Epithelial cell of proximal tubule (primary cell): ENCODE measurements at places on chromosomes 6 and 20.

DNA sequence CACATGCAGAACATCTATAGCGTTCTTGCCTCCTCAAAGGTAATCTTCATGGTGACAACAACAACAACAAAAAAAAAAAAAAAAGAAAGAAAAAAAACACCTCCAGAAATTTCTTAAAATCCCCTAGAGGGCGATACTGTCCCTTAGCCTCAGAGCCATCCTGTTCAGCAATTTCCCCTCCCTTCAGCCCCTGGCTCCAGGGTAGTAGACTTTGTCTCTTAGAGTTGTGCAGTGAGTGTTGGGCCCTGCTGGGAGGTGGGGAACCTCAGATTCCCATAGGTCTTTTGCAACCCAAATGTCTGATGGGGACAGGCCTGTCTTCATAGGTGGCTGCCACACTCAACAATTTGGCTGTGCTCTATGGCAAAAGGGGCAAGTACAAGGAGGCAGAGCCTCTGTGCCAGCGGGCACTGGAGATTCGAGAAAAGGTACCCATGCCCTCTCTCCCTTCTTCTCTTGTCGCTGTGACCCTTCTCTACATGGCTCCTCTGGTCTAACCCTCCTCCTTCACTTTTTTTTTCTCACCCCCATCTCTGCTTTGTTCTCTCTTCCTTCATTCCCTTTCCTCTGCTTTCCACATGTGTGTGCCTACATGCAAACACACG is 6.0 kb upstream of the PTK7 start:
- no peak for DNase-seq

- no peak for DNase-seq
Observed at GRCh38 chr6:40720375-40720748, 133.2 kb upstream of the LRFN2 start.

DNA sequence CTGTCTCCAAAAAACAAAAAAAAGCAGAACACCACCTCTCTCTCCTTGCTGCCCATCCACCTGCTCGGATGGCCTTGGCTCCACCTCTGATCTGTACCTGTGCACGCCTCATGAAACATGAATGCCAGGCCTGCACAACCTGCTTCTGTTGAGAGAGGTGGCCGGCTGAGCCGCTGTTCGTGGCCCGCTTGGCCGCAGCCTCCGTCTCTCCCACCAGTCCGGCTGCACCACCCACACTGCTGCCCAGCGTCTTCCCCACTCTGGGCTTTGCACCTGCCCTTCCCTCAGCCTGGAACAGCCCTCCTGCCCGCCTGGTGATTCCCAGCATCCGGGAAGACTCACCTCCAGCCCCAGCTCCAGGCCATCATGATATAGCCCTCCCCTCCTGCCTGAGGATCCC is 12.2 kb upstream of the ZBTB46 start:
- DNase-seq: no peak

GRCh38 chr6:111626441-111626840 is 20.8 kb upstream of the TRAF3IP2 start:
- no peak for DNase-seq

DNA sequence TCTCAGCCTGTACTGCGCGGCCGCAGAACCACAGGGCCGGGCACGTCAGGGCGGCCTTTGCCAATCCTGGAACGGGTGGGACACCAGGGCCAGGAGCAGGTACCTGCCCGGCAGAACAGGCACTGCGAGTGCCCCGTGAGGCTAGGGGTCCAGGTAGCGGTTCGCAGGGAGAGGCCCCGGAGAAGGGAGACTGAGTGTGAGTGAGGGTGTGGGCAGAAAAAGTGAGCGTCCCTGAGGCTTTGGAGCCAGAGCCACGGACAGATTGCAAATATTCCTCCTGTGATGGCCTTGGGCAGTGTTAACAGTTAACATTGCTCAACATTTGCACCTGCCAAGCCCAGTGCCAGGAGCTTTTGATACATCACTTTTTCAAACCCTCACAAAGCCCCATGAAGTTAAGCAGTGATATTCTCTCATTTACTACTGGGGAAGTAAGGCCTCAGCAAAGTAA is 491 bp downstream of the GNMT start:
- no peak for DNase-seq

- DNase-seq: no peak
Observed at GRCh38 chr6:39231521-39232243, 2.4 kb upstream of the KCNK5 start.

DNA sequence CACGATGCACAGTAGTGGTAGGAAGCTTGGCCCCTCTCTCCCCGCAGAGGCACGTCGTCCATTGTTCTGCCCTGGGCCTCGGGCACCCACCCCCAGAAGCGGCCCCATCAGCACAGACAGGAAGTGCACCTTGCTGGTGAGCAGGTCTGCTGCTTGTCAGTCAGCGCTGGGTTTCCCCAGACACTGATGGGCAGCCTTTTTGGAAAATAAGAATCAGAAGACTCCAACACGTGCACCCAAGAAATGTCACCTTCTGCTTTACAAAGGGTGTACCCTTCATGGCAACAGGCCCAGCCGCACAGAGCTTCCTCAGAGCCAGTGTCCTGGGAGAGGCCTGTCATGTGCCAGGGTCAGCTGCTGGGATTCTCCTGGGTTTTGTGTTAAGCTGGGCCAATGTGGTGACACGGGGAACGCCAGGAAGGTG is 34.7 kb upstream of the IRF4 start:
- no peak for DNase-seq

GRCh38 chr6:137095093-137095492 is 50.3 kb upstream of the IL20RA start:
- DNase-seq: no peak

DNA sequence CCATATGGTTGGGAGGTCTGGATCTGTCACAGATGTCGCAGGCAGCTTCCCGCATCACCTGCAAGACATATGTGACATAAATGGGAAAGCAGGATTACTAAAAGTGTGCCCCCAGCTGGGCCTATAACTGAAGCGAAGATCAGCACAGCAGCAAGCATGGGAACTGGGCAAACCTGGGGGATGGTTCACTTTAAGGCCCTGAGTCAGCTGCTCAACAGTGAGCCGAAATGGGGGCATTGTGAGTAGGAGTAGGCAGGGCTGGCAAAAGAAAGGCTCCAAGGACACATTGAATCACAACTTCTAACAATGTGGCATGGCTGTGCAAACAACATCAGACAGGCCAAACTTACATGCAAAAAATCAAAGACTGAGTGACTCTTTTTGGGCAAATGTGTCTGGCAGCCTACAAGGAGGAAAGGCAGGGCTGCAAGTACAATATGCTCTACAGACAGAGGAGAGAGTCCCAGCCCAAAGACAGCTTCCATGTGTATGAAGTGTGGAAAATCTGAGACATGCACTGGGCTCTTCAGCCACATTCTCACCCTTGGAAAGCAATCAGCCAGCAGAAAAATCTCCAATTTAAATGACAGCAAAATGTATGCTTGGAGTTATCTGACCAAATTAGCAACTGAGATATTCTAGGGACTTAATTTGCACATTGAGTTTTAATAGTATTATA is 531.0 kb upstream of the MMS22L start:
- DNase-seq: no peak

DNA sequence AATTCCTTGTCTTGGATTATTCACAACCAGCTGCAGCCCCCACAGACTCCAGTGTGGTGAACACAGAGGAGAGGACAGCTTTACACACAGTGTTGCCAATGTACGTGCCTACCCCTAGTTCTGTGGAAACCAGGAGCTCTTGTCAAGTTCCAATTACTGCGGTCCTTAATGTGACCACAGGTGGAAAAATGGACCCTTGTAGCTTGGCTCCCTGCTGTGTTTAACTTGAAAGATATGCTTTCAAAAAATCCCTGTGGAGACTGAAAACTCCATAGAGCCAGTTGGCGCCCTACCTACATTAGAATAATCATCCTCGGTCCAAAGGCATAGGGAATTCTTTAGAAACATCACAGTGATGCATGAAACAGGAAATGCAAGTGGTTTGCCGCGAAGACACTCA is 118.3 kb upstream of the SLC22A23 start:
- DNase-seq: no peak

DNA sequence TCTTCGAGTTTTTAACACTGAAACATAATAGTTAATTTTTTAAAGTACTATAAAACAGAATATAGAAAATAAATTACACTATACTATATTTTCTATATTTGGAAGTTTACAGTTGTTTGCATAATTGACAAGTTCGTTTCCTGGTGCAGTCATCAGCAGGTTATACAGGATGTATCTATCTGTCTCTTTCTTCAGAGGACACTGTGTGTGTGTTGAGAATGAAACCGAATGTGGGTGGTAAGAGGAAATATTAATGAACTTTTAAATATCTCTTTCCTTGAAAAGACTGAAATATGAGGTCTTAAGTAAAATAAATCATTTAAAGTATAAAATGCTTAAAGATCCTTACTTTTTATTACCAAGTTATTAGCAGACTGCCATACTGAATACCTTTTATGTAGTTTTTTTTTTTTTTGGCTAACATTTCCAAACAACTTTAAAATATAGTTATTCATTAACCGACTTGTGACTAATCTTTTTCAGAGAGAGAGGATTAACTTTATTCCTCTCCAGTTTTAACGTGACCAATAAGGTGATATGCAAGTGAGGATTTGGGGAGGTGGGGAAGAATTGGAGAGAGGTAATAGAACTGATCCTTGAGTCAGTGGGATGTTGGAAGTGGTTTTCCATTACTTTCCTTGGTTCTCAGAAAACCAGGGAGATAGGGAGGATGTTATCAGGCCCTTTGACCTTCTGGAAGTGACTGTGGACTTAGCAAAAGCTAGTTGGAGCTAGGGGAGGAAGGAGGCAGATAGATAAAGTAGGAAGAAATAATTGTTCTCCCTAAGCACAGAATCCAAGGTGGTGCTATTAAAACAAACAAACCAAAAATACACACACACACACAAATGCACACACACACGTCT is 380.0 kb upstream of the FLRT3 start:
- DNase-seq: no peak

GRCh38 chr6:15962449-15962764 is 166.5 kb upstream of the MYLIP start:
- peak; percentile 42 for DNase-seq

GRCh38 chr20:62395311-62396242 is 8.7 kb downstream of the RPS21 start:
- DNase-seq: no peak

DNA sequence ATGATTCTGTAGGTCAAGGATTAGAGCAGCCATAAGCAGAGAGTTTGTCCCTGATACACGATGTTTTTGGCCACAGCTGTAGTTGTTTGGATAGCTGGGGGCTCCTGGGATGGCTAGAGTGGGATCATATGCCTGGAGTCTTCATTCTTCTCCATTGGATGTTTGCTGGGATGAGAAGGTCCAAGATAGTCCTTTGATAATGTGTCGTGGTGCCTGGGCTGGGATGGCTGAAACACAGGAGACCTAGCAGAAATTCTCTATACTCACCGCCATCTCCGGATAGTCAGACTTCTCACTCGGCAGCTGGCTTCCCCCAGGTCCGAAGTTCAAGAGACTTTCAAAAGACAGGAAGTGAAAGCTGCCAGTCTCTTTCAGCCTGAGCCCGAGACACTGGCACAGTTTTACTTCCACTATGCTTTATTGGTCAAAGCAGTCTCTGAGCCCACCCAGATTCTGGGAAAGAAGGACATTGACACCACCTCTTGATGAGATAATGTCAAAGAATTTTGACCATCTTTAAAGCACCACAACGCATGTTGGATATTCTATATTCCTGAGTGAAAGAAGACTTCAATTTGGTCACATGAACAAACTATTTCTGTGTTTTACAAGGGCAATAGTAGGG is 16.0 kb downstream of the MARCKS start:
- DNase-seq: no peak

DNA sequence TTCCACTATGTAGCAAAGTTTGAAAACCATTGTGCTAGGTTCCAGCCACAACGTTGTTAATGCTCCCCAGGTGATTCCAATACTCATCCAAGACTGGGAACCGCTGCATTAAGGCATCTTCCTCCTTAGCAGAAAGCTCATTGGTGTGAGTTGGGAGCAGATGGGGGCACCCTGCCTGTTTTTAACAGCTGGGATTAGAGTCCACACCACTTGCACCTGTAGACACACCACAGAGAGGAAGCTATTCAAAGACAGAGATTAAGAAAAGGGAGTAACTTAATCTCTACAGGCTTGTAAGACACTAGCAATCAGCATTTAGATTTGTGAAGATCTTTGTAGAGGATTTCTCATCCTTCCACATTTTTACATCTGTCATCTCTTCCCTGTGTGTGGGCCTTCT is 333.9 kb upstream of the SOX4 start:
- no peak for DNase-seq

GRCh38 chr6:86937219-86938079 is at the start of gene HTR1E:
Gene HTR1E, plus strand, starts transcription at chr6:86937528. Its CDS starts 77,807 bp downstream, at chr6:87015335.
- no peak for DNase-seq

- peak; percentile 85 for DNase-seq
Observed at GRCh38 chr6:149335924-149336608, 18.6 kb downstream of the TAB2 start.

DNA sequence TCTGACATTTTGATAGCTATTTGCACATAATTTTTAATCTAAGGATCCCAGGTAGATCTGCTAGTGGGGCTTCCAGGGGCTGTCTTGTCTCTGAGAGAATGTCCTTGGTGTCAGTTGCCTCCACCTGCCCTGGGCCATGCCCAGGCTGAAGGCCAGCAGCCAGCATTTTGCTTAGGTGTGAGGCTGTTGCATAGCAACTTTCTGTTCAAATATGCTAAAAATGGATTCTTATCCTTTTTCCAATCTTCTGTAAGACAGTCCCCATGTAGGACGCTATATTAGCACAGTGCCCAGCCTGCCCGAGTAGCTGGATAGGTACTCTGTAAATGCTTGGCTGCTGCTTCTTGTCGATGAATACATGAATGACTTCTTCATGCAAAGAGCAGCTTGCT is 62.5 kb upstream of the CITED2 start:
- DNase-seq: no peak

DNA sequence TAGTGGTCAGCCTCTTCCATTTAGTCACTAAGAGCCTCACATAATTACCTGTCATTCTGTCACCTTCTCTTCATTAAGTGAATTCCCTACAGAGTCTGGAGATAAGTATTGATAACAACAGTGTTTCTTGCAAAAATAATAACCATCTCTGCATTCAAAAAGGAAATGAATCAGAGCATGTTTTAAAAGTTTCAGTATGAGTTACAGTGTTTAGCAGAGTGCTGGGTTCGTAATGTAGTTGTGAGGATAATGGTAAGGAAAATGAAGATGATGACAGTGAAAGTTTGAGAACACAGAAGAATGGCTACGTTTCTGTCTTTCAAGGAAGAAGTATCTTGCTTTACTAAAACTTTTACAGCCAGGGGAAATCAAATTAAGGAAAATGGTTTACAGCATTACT is 31.3 kb downstream of the GPRC6A start:
- no peak for DNase-seq

DNA sequence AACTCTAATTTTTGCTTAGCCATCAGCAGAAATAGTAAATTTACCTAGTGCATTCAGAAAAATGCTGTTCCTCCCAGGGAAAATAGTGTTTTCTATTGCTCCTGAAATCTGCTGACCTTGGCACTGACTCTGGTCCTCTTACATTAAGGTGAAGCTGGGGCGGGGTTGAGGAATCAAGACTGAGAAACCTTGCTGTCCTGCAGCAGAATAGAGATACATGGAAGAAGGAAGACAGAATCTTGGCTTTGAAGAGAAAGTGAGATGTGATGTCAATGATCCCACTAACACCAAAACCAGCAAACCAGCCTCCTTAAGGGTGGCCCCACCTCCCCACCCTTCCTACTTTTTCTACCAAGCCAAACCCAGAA is 840 bp upstream of the LY86 start:
- no peak for DNase-seq
